Testis (tissue), 5 donors: ENCODE measurements at places on chromosomes 7 and 10.

DNA sequence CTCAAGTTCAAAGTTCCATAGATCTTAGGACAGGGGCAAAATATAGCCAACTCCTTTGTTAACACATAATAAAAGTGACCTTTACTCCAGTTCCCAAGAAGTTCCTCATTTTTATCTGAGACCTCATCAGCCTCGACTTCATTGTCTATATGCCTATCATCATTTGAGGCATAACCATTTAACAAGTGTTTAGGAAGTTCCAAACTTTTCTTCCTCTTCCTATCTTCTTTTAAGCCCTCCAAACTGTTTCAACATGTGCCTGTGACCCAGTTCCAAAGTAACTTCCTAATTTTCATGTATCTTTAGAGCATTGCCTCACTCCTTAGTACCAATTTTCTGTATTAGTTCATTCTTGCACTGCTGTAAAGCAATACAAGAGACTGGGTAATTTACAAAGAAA lies 569.1 kb downstream of the ANKRD7 start:
- no peak for DNase-seq

DNA sequence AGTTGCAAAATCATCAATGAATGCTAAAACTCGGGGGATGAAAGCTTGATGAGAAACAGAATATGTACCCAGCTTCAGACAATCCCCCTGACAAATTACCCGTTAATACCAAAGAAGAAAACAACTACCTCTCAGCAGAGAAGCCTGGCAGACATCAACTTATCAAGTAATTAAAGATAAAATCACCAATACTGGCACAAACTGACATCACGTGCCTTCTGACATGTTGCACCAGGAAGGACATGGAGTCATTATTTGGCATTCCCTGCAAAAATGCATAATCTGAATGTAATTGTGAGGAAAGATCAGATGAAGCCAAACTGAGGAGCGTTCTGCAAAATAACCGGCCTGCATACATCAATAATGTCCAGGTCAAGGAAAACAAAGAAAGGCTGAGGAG lies 7.7 kb downstream of the SLIT1 start:
- no peak for DNase-seq

- DNase-seq, result no peak
These were observed 2.6 kb downstream of the PSMG3 start for GRCh38 chr7:1567049-1567771.

DNA sequence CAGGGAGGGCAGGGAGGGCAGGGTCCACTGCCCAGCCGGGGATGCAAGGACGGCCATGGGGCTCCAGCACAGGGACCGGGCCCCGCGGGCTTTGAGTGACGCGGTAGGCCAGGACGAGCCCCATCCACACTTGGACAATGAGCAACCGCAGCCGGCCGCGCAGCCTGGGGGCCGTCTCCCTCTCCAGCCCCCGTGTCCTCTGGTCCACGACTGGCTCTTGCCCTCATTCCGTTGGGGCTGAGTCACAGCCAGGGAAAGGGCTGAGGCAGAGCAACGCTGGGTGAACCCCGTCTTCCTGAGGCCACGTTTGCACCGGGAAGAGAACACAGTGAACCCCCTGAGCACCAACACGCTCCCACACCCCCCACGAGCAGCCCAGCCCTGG lies 23.7 kb downstream of the SHH start:
- no peak for DNase-seq

DNA sequence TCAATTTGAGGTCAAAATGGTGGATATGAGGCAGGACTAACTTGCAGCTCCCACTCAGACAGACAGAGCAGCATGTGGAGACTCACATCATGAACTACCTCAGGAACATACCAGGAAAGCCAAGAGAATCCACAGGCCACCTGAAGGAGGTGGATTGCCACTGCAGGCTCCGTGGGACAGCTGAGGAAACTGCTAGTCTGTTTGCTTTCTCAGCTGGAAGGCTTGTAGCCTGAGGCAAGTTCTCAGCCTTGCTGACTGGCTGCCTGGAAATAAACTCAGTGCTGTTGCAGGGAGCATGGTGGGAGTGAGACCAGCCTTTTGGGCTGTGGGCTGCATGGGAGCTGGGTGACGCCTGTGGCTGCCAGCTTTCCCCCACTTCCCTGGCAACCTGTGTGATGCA lies 202.9 kb downstream of the ZNF248 start:
- no peak for DNase-seq

DNA sequence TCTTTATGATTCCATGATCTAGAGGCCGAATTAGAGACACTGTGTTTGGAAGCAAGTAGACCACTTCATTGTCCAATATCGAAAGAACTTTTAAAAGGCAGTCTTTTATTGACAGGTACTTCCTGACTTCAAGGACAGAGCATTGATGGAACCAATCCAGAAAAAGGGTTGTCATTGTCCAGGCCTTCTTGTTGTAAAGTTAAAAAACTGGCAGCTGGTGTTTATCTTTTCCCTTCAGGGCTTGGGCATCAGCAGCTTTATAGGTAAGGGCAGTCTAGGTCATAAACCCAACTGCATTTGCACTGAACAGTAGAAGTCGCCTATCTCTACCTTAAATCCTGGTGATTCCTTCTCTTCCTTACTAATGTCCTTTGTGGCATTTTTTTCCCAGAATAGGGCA lies 95.6 kb downstream of the ST7 start:
- DNase-seq, result no peak

- no peak for DNase-seq
These were observed 91.3 kb upstream of the STEAP1B start for GRCh38 chr7:22591271-22591670.

- no peak for DNase-seq
These were observed 160.8 kb downstream of the PKD1L1 start for GRCh38 chr7:47787249-47788069.

- no peak for DNase-seq
These were observed 588.0 kb downstream of the NRG3 start for GRCh38 chr10:82462910-82463551.

DNA sequence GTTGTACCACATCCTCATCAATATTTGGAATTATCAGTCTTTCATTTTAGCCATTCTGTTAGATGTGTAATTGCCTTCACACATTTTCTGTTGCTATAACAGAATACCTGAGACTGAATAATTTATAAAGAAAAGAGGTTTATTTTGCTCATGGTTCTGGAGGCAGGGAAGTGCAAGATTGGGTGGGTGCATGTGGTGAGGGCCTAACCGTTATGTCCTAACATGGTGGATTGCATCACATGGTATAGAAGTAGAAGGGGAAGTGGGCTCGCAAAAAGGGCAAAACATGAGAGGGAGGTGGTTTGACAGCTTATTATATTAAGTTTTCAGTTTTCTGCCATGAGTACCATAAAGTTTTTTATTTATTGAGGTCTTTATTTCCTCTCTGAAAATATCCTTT lies 452.0 kb downstream of the ARL4A start:
- DNase-seq, result no peak

GRCh38 chr10:100506596-100507356 lies 12.9 kb downstream of the SEC31B start:
- no peak for DNase-seq
